Progenitor cell of endocrine pancreas (in vitro differentiated cells): ENCODE measurements at places on chromosomes 3 and 15.

DNA sequence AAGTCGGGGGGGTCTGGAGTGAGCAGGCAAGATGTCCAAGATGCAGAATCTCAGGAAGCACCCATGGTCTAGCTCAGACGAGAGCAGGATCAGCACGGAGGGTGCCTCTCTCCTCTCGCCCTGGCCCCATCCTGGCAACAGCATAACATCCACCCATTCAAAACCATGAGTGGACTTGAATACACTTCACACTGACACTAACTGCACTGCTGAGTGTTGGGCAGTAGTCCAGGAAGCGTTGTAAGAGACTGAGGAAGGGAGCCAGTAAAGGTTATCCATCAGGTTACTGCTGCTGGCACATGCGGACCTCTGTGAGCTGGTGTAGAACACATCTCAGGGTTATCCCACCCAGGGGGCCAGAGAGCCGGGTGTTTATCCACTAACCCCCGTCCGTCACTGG lies 131.0 kb upstream of the TOPAZ1 start:
- no peak for DNase-seq

DNA sequence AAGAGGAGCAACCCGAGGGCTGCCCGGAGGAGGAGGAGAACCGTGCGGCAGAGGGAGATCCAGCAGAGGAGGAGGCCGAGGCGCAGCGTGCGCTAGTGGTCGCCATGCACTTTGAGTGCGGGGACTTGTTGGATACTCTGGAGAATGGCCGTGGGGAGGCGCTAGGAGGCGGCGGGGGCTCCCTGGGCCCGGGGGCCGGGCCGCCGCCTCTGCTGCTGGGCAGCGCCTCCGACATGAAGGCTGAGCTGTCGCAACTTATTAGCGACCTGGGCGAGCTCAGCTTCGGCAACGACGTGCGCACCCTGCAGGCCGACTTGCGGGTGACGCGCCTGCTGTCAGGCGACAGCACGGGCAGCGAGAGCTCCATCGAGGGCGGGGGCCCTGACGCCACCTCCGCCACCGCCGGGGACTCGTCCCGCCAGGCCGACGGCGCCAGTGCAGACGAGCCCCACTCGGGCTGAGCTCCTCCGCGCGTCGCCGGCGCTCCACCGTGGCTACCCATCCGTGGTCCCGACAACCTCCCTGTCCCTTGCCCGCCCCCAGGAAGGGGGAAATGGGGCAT lies 2.0 kb downstream of the FAM43A start:
- DNase-seq, result peak; percentile 61

DNA sequence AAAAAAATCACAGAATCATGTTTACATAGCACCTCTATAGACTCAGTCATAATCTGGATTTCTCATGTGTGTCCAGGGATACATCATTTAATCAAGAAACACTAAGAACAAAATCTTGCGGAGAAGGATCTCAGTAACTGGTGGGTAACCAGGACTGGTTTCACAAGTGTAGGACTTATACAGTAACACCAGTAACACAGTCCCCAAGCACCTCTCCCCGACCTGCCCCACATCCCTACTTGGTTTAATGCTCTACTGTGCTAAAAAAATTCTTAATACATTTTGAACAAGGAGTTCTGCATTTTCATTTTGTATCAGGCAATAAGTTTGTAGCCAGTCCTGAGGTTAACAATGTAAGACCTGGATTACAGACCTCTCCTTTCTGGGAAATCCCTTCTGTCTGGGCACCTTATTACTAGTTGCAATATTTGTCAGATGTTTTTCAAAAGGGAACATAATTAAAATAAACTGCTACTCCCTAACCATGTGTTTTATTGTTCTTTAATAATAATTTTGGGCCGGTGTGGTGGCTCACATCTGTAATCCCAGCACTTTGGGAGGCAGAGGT lies 57.6 kb upstream of the BBX start:
- no peak for DNase-seq

DNA sequence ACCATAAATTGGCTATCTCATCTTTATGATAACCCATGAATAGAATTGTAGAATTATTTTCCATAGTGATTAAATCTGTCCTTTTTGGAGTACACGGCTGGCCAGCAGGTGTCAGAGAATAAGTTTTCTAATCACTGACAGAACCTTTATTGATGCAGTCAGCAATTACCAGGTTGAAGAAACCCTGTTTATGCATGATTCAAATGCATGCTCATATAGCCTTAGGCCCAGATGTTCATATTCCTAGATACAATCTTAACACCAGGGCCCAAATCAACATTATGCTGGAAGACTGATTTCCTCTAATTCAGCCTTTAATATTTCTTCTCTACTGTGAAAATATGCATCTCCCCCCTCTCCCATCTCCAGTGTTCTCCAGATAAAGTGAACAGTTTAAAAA lies 243.5 kb upstream of the DCBLD2 start:
- DNase-seq, result no peak

DNA sequence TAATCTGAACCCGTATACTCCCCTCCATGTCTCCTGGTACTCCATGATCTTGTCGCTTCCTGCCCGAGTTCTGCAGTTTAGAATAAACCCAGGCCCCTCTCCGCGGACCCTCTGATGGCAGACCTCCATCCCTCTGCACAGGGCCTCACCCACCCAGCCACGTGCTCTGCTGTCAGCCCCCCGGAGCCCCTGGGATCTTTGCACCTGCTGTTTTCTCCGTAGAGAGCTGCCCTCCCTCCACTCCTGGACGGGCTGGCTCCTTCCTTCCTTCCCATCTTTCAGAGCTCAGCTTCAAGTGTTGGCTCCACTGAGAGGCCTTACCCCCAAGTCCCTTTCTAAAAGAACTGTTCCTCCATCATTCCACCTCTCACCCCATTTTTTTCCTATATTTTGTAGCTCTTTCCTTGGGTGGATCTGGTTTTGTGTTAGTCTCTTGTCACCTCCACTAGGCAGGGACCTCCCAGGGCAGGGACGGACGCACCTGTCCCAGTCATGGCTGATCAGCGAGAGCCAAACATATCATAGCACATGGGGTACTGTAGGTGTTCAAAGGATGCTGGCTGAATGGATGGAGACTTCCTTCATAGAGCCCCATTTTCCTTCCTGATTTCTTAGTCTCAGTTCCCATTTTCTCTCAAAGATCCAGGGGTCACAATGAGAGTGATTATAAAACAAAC lies 106.6 kb downstream of the VGLL4 start:
- DNase-seq, result no peak

DNA sequence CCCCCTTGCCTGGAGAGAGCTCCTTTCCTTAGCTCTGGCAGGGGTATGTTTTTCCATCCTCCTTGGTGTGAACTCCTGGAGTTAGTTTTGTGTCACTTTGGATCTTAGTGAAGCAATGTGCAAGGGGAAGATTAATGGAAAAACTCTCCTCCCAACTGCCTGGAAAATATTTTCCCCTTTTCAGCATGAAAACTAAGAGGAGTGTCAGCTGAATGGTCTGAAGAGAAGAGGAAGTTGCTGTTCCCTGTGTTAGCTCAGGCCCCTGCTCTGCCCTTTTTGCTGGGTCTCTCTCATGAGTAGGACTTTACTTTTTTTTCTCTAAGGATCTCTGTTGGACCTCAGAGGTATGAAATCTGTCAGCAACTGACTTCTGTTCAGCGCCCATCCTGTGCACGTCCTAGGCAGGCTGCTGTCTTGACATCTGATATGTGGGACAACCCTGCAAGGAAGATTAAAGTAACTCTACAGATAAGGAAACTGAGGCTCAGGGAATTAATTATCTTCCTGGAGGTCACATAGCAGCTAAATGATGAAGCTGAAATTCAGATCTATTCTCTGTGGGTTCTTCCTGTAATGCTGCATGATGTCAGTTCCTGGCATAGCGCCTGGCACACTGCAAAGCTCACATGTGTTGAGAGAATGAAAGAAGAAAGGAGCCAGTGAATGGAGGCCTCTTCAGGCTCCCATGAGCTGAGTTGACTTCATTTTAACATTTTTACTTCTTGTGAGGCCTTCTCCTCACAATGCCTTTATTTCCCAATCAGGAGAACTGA lies 109.7 kb upstream of the GALNT15 start:
- DNase-seq, result no peak

DNA sequence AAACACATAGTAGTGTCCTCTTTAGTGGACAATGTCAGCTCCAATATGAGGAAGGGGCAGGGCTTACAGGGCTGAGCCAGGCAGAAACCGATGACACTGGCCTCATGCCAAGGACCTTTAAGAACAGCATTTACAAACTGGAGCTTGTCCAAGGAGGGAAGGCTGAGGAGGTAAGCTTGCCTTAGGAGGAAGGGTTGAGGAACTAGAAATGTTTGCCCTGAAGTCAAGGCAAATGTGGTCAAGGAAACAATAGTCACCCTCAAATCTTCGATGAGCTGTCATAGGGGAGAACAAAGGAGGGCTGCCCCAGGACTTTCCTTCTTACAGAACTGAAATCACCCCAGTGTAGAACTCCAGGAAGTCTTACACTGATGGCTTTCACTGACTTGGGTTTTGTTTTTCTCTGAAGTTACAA lies 136.4 kb downstream of the LIPC start:
- no peak for DNase-seq

GRCh38 chr3:18114894-18115293 lies 310.2 kb downstream of the SATB1 start:
- DNase-seq, result no peak

GRCh38 chr15:29270169-29270955 lies 740 bp upstream of the NSMCE3 start:
- DNase-seq, result no peak

DNA sequence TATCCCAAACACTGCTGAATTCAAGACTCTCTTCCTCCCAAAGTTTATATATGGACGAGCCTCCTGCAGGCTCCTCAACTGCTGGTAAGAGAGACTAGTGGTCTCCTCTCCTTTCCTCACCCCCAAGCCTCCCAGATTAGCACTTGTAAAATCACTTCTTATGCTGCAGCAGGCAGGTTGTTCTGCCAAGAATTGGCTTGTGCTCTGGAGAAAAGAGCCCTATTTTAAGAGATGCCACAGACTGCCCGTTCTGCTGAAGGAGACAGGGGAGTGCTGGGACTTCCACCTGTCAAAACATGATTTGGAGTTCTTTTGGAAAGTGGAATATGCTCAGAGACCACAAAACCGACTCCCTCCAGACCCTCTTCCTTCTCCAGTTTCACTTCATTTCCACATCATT lies 230.9 kb upstream of the EIF1B start:
- no peak for DNase-seq

GRCh38 chr3:96190024-96190616 lies 624.3 kb upstream of the EPHA6 start:
- DNase-seq, result no peak

DNA sequence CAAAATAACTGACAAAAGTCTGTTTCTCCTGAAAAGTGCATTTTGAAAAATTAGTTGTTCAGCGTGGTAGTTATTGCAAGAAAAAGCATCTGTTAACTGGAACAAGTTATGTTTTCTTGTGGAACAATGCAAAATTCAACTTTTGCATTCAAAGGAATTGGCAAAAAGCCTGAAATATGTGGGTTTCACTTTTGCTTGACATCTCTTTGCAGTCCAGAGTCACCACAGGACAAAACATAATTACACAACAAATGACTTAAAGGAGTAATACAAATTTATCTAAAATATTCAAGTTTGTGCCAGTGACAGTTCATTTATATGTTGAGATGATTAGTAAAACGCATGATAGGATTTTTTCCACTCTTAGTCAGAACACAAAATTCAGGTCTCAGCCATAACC lies 96.3 kb upstream of the P2RY1 start:
- no peak for DNase-seq

- DNase-seq, result no peak
Observed at GRCh38 chr3:139258276-139258675, 85.5 kb upstream of the MRPS22 start.

- no peak for DNase-seq
Observed at GRCh38 chr3:103025880-103026279, 591.1 kb downstream of the ZPLD1 start.

- DNase-seq, result no peak
Observed at GRCh38 chr3:10628891-10629670, 123.7 kb upstream of the ATP2B2 start.

- DNase-seq, result no peak
Observed at GRCh38 chr15:77866186-77866585, 211.3 kb downstream of the TBC1D2B start.

DNA sequence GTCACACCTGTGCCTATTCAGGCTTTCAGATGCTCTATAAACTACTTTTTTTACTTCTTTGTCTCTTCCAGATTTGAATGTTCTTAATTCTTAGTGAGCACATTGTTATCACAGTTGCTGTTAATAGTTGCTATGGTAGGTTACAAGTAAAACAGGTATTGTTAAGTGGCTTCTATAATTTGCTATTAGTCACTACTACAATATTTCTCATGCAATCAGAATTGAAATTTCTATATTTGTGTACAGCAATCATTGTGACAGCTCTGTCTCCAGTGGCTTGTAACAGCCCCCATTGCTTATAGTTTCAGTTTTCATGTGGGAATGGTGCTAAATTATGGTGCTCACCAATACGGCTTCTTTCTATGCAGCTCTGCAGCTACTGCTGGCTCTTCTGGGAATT lies 318.4 kb upstream of the GOLIM4 start:
- no peak for DNase-seq

- no peak for DNase-seq
Observed at GRCh38 chr15:23787346-23788105, 100.4 kb upstream of the NDN start.

DNA sequence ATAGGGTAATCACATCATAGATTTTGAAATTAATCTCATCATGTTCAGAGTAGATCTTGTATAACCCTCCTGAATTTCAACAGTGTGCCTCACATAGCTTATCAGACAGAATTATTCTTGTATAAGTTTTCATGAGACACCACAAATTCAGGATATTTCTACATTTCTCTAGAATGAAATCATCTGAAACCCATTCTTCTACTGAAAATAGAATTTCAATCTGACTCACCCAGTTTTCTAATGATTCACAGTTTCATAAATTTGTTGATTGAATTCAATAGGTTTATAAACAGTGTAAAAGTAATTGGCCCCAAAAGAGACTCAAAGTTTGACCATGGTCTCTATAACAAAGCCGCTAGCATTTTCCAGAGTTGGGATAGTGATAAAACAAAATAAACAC lies 1082.6 kb upstream of the EPHA6 start:
- DNase-seq, result no peak

GRCh38 chr3:45760878-45761711 lies 35.2 kb downstream of the SLC6A20 start:
- DNase-seq, result no peak

GRCh38 chr3:124763644-124764358 lies 33.5 kb downstream of the UMPS start:
- no peak for DNase-seq
